Muscle of back (tissue), 13 donors: ENCODE measurements at places on chromosomes 16 and 17.

DNA sequence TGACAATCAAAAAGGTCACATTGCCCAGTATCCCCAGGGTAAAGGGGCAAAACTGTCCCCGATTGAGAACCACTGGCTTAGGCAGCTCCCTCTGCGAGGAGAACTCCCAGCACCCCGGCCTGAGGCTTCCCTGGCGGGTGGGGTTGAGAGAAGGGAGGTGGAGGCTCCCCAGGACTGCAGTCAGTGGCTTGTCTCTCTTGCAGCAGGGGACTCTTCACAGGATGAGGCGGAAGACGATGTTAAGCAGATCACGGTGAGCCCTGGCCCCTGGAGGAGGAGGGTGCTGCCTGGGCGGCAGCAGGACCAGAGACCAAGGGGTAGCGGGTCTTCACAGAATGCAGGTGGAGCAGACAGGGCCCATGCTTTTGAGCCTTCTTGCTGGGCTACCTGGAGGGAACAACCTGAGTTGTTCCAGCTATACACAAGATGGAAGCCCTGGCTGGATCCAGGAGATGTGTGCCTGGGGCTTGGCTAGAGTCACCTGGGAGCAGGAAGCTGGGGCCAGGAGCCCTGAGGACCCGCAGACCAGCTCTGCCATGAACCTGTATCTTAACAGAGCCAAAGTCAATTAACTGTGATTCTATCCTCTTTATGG, 16.8 kb downstream of the POLR3E start:
- DNase-seq, result no peak

DNA sequence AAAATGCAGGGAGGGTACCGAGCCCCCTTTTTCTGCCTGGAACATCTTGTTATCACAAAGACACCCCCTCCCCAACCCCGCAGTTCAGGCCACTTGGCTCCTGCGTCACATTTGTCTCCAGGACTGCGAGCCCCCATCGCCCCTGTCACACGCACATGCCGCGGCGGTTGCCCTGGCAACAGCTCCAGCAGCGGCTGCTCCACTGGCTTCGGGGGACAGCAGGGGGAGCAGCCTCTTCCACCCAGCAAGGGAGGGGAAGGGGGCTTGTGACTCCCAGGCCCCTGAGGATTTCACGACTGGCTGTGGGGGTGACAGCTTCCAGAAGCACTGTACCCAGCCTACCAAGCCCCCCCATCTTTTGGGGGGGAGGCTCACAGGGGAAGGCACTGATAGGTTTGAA, 2.6 kb downstream of the BAIAP3 start:
- DNase-seq, result no peak

GRCh38 chr17:76155988-76156661, 15.1 kb upstream of the FOXJ1 start:
- DNase-seq, result no peak

- DNase-seq, result no peak
Measured at GRCh38 chr16:75252946-75253911, 1.8 kb upstream of the BCAR1 start.

DNA sequence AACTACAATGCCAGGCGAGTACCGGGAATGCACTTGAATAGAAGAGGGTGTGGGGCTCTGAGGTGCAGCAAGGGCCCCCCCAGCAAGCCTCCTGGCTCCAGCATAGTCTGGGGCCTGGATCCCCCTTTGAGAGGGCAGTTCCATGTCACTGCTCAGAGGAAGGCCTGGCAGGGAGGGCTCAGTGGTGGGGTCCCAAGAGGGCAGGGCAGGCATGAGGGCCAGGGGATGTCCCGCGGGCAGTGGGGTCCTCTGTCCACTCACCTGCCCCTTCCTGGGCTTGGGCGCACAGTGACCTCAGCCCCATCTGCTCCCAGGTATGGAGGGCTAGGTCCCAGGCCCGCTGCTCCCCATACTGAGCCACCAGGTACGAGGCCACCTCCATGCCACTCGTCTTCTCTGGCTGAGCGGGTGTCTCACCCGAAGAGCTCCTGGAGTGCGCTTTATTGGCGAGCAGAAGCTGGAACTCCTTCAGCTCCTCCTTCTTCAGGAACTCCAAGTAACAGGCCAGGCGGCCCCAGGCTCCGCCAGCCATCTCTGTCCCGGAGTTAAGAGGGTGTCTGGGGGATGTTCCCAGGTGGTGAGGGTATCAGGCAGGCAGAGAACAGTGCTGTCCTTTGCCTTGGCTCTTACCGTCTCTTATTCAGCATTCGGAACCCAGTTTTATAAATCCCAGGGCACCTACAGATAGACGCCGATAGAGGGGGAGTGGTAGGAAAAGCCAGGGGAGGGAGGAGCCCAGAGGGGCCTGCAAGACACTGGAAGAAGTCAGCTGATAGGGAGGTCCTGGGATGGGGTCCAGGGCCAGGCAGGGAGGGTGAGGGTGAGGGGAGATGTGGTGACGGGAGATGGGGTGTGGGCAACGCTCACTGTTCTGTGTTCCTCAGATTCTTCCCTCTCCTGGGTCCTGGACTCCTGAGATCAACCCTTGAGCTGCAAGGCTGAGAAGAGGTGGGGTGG, 605 bp downstream of the NLRP1 start:
- DNase-seq, result peak; percentile 14

GRCh38 chr17:29071303-29071702, 28.4 kb downstream of the PIPOX start:
- DNase-seq, result no peak

GRCh38 chr16:20611350-20611902, 35.3 kb upstream of the ACSM2B start:
- DNase-seq, result no peak

- DNase-seq, result no peak
Measured at GRCh38 chr17:77417575-77417974, 276.8 kb downstream of the SEC14L1 start.

DNA sequence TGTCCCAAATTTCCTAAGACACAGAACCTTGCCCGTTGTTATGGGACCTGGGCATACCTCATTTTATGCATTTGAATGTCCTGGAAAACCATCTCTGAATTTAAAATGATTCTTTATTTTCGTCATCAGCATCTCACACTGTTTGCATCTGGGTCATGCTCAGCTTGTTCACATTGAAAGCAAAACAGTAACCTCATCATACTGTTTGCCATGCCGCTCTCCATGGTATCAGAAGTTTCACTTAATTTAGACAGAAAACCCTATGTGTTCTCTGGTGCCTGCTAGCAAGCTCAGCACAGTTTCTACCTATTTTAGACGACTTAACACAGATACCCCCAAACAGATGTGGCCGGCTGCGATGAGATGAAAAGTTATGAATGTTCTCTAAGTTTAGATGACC, 292.1 kb downstream of the SNX29 start:
- DNase-seq, result peak; percentile 35

DNA sequence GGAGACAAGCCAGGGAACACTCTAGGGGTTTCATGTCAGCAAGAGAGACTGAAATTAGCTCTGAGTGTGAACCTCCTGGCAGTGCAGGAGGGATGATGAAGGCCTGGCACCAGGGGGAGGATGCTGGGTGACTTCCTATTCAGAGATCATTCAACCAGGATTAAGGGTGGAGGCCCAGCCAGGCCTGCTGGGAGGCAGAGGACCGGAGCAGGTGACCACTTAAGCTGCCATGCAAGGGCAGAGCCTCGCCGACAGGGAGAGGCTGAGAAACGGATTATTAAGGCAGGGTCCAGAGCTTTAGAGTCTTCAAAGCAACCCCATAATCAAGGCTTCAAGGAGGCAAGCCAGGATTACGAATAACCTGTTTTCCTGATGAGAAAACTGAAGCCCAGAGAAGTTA, 10.6 kb upstream of the SRCIN1 start:
- no peak for DNase-seq

GRCh38 chr16:2792940-2793339, 5.3 kb upstream of the PRSS41 start:
- no peak for DNase-seq

GRCh38 chr16:1887711-1888354, 15.9 kb upstream of the MEIOB start:
- no peak for DNase-seq

DNA sequence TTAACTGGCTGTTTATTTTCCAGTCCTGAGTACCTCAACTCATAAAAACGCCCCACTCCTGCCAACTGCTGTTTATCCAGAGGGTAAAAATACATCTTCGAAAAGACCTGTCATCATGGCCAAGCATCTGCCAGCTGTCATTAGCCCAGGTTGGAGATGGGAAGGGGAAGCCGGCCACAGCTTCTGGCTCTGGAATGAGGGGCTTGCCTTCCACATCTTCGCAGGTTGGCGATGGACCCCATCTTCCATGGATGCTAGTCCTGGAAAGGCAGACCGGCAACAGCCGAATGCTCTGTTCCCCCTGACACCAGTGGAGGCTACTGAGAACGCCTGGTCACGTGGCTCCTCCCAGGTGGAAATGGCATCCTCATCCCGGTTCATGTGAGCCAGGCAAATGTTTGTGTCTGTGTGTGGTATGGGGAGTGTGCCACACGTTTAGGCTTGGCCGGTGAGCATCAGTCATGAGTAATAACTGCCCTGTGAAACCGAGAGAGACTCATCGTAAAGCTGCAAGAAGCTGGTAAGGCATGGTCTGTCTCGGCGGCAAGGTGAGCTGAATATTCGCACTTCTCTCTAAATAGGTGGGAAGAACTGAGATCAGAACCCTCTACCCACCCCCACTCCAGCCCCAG, 420 bp upstream of the KRTAP17-1 start:
- no peak for DNase-seq

DNA sequence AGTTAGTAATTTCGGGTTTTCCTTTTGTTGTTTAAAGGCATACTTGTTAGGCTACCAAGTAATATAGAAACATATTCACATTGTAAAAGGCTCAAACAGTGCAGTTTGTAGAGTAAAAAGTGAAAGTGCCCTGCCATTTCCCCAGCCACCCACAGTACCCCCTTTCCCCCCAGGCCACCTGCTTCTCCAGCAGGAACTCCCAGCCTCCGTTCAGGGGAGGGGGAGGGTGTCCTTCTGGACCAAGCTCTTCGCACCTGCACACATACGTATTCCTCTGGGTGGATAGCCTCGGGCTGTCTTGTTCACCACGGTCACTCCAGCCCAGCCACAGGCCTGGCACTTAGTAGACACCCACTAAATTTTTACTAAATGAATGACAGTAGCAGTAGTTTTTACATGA, 144.5 kb downstream of the CLEC16A start:
- DNase-seq, result no peak

DNA sequence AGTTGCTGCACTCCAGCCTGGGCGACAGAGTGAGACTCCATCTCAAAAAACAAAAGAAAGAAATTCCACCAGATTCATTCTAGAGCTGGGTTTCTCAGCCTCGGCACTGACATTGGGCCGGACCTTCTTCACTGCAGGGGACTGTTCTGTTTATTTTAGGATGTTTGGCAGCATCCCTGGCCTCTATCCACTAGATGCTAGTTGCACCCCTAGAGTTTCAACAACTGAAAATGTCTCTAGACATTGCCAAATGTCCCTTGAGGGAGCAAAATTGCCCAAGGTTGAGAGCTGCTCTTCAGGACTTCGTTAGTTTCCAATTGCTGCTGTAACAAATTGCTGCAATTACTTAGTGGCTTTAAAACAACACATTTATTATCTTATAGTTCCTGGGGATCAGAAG, 7.2 kb downstream of the EEF2K start:
- DNase-seq, result no peak

DNA sequence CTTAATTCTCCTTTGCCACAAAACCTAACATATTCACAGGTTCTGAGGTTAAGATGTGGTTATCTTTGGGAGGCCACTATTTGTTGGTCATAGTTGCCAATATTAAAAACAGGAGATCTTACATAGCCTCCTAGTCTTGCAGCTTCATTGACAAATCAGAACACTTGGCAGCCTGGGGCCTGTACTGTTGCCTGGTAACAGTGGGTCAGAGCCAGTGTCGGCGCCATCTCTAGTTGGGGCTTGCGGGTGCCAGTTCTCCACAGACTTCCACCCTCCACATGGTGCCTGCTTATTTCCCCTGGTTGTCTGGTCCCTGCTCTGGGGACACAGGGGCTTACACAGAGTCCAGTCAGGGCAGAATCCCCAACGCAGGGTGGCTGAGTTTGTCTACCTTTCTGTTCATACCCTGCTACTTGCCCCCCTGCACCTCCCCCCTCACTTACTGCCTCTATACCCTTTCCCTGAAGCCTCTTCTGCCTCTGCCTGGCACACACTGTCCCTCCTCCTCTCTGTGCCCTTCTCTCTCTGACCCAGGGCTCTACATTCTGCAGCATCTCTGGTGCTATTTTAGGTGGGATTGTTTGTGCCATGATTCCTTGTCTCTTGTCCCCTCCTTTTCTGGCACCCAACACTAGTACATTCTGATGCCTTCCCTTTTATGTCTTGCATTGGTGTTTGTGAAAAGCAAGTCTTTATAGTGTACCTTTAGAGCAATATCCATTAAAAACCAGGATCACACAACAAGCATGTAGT, 13.4 kb downstream of the EPN2 start:
- DNase-seq, result no peak

- DNase-seq, result no peak
Measured at GRCh38 chr17:8924595-8924994, 40.9 kb downstream of the PIK3R5 start.

DNA sequence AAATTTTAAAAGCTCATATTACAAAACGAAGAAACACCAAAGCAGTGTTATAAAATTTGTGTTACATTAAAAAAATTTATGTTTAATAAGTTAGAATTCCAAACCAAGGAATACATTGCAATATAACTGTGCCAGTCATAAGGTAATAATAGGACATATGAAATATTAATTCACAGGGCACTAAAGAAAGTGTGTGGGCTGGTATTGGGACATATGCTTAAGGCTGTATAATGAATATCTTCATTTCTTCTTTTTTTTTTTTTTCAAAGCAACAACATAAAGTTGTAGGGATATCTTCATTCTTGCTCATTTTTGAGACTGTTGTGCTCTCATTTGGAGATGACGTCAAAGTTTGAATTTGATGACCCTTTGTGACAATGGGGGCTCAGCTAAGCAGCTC, 17.5 kb upstream of the FBXO47 start:
- no peak for DNase-seq

DNA sequence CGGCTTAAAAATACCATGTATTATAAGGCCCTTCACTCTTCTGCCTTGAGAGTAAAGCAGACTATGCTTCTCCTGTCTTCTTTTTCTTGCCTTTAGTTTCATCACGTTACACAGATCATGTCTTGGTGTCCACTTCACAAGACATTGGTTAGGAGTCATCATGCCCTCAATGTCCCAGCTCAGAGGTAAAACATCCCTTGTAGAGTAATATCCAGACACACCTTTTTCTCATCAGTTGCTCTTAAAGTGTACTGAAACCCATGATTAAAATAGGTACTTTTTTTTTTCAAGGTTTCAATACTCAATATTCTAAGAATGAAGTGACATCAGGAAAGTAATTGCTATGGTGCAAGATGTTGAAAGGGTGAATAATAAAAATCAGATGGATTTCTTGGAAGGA, 267.8 kb downstream of the PMP22 start:
- DNase-seq, result no peak

- DNase-seq, result peak; percentile 57
Measured at GRCh38 chr17:80219013-80219762, 945 bp downstream of the SGSH start.

DNA sequence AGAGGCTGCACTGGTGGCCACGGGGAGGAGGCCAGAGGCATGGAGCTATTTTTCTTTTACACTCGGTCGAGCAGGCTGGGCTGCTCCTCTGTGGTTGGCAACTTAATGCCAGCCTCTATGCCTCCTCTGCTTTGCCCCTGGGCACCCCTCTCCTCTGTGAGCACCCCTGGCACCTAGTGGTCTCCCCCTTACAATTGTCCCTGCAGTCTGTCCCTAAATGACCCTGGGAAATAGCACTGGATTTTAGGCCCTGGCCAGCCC, 27.0 kb downstream of the LRRC75A start:
- no peak for DNase-seq
